ENCODE measurements at places on chromosomes 12 and 14.

GRCh38 chr12:44875954-44876543 is at the start of gene NELL2:
Gene NELL2 (minus strand): TSS chr12:44876315. CDS start chr12:44875869, 446 bp downstream.
- DNase-seq: no peak

DNA sequence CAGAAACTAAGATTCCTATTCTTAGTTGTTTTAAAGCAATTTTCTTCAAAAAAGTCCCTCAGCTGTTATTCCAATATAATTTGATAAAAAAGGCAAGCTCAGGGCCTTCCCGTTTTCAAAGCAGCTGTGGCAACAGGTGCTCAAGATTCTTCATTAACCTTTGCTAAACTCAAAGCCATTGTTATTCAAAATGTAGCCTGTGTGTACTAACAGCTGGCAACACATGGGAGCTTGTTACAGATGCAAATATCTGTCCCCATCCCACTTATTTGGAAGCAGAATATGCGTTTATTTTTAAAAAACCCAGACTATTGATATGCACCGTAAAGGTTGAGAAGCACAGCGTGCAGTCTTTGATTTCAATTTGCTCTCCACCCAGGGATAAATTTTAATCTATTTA is 210.4 kb upstream of the SYT10 start:
- no peak for DNase-seq

- DNase-seq: no peak
These were observed 168.1 kb upstream of the DAAM1 start for GRCh38 chr14:59020382-59020781.

DNA sequence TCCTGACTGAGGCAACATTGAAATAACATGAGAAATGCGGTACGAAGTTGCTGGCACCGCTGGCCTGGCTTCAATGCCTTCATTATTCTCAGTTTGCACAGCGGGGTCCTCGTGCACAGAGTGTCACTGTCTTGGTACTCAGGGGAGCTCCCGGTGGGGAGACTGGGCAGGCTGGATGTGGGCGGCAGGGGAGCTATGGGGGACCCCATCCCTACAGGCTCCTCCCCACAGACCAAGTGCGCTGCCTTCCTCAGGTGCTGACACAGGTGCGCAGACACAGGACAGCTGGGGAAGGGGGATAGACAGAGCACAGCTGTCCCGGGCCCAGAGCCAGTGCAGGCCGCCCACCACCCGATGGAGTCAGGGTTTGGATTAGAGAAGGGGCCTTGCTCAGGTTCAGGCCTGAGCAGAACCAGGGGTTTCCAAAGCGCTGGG is 270.1 kb downstream of the ADGRD1 start:
- no peak for DNase-seq

DNA sequence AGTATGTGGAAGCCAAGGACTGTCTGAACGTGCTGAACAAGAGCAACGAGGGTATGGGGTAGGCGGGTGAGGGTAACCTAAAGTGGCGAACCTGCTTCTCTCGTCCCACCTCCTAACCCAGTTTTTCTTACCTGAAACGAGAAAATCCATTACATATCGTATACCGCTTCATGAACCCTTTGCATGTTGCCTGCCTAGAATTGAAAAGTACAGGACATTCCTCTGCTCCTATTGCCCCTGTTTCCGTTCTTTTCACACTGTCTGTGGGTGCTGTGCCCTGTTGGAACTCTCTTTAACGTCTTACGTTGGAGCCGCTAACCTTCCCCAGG is 513 bp downstream of the PFDN5 start:
- no peak for DNase-seq

GRCh38 chr12:22536971-22537544 is 7.3 kb downstream of the C2CD5 start:
- DNase-seq: no peak

DNA sequence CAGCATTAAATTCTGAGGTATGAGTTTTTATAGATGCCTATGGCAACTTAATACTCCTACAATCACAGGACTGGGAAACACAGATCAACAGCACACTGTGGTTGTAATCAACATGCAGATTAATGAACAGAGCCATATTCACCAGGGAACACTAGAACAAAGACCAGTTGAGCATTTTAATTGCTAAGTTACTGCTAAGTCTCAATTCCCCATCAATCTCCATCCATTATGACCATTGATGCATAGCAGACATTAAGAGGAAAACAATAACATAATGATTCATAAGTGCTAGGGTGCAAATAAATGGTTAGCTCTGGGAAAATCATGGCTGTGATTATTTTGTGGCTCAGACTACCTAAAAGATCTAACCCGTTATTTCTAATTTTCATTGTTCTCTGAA is 505.6 kb downstream of the TRHDE start:
- DNase-seq: no peak

DNA sequence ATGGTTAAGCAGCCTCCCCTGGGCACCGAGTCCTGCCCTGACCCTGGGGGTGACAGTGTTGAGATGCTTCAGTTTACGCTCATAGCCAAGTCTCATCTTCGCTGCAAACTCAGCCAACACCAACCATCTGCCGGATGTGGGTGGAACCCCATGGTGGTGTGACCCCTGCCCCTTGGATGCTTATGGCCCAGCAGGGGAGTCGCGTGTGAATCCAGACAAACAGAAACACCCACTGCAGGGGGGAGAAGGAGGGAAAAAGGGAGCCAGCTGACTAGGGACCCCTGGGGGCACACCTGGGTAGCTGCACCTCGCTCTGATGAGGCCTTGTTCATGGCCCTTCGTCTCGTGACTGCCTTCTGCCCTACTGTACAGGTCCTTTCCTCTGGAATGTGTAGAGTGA is 23.8 kb downstream of the AACS start:
- no peak for DNase-seq

- no peak for DNase-seq
These were observed 50.1 kb upstream of the STAC3 start for GRCh38 chr12:57300961-57301584.

GRCh38 chr14:58808828-58809227 is 171.1 kb downstream of the DACT1 start:
- no peak for DNase-seq

GRCh38 chr14:84129941-84130340 is 1400.0 kb upstream of the FLRT2 start:
- DNase-seq: no peak

DNA sequence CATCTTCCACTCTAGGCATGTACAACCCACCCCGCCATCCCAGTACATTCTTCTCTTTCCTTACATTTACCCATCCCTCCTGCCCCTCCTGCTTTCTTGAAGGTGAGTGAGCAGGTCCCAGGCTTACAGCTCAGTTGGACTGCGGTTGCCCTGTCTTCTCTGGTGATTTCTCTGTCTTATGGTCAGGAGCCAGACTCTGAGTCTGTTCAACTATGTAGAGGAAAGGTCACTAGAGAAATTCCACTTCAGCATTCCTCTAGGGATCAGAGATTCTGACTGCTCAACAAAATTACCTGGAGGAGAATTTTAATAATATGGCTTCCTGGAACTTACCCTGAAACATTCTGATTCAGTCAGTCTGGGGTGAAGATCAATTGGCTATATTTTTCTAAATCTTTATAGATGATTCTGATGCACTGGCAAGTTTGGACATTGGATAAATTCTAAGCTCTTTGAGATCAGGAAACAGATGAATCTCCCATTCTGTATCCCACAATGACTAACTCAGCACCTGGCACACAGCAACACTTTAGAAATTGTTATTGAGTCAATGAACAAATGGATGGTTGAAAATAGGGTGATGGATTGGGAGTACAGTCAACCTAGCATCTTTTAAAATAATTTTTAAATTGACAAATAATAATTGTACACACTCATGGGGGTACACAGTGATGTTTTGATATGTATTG is 128.6 kb upstream of the HIF1A start:
- DNase-seq: peak; percentile 20

DNA sequence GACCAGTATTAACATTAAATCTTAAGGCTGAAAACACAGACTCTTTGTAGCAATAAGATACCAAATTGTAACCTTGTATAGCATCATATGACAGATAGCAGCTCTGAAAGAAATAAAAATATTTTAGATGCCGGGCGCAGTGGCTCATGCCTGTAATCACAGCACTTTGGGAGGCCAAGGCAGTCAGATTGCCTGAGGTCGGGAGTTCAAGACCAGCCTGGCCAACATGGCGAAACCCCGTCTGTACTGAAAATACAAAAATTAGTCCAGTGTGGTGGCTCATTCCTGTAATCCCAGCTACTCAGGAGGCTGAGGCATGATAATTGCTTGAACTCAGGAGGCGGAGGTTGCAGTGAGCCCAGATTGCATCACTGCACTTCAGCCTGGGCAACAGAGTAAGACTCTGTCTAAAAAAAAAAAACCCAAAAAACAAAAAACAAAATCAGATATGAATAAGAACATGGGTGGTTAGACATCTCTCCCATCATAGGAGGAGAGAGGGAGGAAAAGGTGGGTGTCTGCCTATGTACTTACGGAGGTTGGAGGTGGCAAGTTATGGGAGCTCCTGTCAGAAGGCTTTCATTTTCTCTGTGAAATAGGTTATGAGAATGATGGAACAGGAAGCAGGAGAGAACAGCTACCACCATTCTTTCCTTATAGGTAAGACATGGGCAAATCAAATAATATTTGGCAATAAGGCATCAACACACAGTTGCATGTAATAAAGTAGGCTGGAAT is 7.6 kb upstream of the HEBP1 start:
- DNase-seq: no peak

DNA sequence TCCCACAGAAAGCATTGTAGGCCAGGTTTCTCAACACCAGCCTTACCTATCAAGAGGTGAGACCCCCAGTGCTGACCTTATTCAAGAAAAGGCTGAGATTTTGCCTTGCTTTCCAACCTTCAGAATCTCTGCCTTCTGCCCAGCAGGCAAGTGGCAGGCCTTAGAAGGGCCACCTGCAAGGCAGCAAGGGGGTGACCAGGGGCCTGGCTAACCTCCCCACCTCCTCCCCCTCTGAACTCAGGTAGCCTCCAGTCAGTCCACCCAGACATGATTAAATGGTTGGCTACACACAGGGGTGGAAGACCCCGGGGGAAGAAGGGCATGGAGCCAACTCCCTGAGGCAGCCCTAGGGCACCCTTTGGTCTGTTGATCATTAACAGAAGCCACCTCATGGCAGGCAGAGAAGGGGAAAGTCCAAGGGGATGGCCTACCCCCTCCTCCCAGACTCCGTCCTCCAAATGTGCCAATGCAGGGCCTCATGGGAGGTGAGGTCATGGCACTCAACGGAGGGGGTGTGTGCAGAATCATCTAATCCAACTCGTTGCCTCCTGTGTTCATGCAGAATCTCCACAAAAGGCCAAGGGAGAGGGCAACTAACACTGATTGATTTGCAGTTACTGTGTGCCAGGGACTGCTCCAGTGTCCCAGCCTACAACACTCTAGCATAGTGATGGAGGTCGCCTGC is 8.5 kb downstream of the ZFP36L1 start:
- no peak for DNase-seq

DNA sequence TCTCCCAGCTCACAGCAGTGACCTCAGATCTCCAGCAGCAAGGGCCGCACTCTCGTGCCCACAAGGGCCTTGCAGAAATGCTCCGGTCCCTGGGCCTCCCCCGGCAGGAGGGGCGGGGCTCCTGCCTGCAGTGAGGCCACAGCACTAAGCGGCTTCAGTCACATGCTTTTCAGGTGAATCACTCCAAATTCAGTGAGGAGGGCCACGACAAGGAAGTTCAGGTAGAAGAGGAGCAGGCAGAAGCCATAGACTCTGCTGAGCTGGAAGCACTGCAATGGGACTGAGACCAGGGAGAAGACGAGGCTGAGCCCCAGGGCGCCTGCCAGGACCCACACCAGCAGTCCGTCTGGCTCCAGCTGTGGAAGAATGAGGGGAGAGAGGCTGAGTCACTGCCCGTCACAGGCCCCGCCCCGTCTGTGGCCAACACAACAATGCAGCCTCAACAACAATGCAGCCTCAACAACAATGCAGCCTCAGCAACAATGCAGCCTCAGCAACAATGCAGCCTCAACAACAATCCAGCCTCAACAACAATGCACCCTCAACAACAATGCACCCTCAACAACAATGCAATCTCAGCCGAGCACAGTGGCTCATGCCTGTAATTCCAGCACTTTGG is 35.2 kb downstream of the SLC8B1 start:
- DNase-seq: no peak

GRCh38 chr14:94049625-94050023 is 23.5 kb downstream of the OTUB2 start:
- no peak for DNase-seq

GRCh38 chr12:49889361-49890095 is 14.2 kb downstream of the FAIM2 start:
- no peak for DNase-seq

- DNase-seq: no peak
These were observed 179.2 kb downstream of the EMP1 start for GRCh38 chr12:13375583-13376345.

- no peak for DNase-seq
These were observed 4.9 kb downstream of the NFATC4 start for GRCh38 chr14:24372701-24373416.

DNA sequence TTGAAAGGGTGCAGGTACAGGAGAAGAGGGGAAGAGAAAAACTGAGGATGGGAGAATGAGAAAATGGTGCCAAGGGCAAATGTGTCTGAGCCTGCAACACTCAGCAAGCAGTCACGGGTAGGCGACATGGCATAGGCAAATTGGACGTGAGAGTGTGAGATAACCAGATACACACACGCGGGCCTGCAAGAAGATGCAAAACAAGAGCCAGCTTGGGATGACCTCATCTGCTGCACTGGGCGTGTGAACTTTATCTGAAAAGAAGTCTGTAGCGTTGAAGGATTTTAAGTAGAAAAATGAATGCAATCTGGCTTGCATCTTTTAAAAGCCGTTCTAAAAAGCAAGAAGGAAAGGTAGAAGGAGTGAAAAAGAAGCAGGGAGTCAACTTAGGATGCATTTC is 160.4 kb downstream of the NTF3 start:
- no peak for DNase-seq

GRCh38 chr14:21723431-21724045 is 49.9 kb upstream of the OR4E1 start:
- no peak for DNase-seq

DNA sequence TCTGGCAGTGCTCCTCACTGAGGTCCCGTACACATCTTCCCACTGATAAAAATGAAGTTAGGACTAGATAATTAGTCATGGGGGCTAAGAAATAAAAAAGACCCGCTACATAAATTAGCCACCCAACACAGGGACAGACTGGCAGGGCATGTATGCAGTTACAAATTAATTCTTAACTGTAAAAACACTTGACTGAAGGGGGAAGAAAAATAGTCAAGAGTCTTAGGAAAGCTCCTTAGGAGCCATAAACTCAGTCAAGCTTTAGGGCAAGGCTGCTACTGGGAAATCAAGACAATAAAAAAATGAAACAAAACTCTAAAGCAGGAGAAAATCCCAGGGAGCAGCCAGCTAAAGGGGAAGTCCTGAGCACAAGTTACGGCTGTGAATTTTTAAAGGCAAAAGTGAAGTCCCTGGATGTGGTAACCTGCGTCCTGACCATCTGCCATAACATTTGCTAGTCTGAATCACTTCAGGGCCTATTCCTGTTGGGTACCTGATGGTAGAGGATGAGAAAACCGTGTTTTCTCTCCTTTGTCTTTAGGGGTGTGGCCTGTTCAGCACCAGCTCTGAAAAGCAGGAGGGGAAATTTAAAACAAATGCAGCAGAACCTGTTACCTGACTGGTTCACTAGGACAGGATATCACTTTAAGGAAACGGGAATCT is 7.5 kb upstream of the NPFF start:
- DNase-seq: no peak

GRCh38 chr12:66345956-66346355 is 43.7 kb downstream of the HELB start:
- no peak for DNase-seq
